ENCODE measurements at places on chromosomes 12 and 14.

DNA sequence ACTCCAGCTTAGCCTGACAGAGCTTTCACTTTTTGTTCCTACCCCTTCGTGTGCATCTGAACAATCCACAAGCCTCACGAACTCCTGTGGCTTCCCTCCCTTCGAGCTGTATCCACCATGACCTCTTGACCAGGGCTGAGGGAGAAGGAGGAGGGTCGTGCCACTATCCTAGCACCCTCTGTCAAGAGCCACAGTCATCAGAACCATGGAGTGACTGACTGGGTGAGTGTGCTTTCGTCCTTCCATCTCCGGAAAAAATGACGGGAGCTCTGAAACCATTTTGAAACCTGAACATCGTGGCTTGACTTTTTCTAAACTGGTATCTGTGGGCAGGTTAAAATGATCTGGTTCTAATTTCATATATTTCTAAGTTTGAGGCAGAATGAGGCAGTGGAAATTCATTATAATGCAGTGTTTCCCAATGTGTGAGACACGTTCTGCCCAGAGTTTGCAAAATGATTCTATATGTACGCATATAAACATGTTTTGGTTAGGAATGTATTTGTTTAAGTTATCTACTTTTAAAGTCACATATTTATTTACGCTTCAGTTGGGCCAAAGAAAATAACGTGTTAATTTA is 27.0 kb downstream of the IL26 start:
- no peak for DNase-seq

- DNase-seq, result no peak
These were observed 75.5 kb upstream of the LHX5 start for GRCh38 chr12:113546916-113547863.

- DNase-seq, result no peak
These were observed 153.2 kb downstream of the CACNA1C start for GRCh38 chr12:2205996-2206395.

DNA sequence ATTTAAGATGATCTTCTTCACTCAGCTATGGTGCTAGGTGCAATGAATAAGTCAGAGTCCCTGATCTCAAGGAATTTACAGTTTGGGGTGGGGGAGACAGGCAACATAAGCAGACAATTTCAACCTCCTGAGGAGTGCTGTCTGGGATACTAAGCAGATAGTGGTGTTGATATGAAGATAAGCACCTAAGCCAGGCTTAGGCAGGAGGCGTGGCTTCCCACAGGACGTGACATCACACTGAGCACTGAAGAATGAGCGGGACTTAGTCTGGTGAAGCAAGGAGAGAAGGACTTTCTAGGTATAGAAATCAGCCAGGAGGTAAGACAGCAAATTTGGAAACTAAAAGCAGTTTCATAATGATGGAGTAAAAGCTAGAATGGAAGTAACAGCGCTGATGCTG is 6.8 kb downstream of the PRPH start:
- no peak for DNase-seq

- DNase-seq, result no peak
These were observed 311.9 kb upstream of the TBX3 start for GRCh38 chr12:114995891-114996290.

DNA sequence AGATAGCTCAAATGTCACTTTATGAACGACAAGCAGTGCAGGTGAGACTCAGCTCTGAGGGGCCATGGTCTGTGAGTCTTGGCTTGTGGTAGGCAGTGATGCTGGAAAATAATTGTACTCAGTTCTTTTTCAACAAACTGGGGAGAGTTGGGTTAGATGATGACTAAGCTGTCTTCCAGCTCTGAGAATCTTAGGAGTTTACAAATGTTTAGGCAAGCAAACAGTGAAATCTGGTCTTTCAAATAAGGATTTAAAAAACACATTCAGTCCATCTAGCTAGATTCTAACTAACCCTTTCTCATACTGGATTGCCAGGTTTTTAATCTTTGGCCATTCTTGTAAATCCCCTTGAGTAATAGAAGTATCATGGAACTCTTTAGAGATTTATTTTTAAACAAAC is 3.4 kb downstream of the PHC1 start:
- no peak for DNase-seq

- no peak for DNase-seq
These were observed 85.4 kb downstream of the CHGA start for GRCh38 chr14:93008381-93008780.

- no peak for DNase-seq
These were observed 12.2 kb downstream of the TMEM121 start for GRCh38 chr14:105538481-105539049.

GRCh38 chr12:49706351-49707127 is 666 bp downstream of the FMNL3 start:
- DNase-seq, result no peak

- DNase-seq, result no peak
These were observed 17.5 kb downstream of the BIN2 start for GRCh38 chr12:51306507-51306906.

- no peak for DNase-seq
These were observed 33.5 kb downstream of the RBM19 start for GRCh38 chr12:113932381-113933196.

Data from retinal pigment epithelial cell (primary cell).